Cardiac fibroblast (primary cell): ENCODE measurements at places on chromosomes 1 and 21.
A peak's percentile ranks its signal among the peaks of the same experiment; 100 is the strongest.

- DNase-seq = no peak
Measured at GRCh38 chr21:42120101-42120902, 49.2 kb downstream of the UMODL1 start.

DNA sequence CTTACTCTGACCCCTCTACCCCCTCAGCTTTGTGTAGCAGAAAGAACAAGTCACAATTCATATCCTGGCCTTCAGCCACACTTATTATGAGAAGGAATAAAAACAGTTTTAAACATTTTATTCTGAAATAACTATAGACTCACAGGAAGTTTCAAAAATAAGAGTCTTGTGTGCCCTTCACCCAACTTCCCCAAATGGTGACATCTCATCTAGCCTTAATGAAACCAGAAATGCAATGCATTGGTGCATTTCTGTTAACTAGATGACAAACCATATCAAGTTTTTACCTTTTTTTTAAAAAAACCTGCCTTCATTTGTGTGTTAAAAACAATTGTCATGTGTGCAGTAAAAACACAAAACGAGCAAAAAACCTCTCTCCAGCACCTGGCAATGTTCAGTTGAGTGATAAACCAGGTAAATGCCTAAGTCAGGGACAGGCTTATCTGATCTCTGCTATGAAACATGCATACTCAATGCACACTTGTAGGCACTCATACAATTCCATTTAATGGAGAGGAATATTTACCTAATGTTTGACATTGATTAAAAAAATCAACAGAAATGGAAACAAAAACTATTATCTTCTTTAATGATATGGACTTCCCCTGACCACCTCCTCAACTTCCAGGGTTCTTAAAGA is 51.5 kb downstream of the SH3BGR start:
- DNase-seq = no peak

GRCh38 chr21:46619846-46620245 is 15.0 kb upstream of the S100B start:
- DNase-seq = no peak

GRCh38 chr1:24705260-24706073 is 39.8 kb upstream of the CLIC4 start:
- peak; percentile 97 for DNase-seq

GRCh38 chr21:41211060-41211805 is 43.3 kb downstream of the BACE2 start:
- DNase-seq = no peak
